LNCaP clone FGC (cell line): ENCODE measurements at places on chromosomes 16 and 17.

GRCh38 chr16:50351116-50351515, 17.7 kb downstream of the BRD7 start:
- no peak for DNase-seq

- DNase-seq, result no peak
These were observed 2.3 kb downstream of the TMC6 start for GRCh38 chr17:78125976-78126894.

GRCh38 chr17:79607940-79608623, 2.8 kb downstream of the RBFOX3 start:
- DNase-seq, result peak; percentile 13

DNA sequence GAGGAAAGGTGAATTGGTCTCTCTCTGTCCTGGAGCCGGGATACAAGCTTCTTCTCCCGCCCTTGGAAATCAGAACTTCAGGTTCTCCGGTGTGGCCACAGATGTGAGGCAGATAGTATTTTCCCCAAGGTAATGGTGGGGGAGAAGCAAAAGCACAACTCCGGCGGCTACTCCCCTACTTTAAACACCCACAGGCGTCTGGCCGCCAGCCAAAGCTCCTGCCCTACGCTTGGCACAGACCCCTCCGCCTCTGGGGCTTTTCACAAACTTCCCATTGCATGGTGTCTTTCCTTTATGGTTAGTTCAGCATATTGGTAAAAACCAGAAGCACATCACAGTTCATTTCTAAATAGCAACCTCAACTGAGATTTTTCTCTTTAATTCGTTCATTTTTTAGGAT, 39.4 kb upstream of the B4GALNT2 start:
- no peak for DNase-seq

DNA sequence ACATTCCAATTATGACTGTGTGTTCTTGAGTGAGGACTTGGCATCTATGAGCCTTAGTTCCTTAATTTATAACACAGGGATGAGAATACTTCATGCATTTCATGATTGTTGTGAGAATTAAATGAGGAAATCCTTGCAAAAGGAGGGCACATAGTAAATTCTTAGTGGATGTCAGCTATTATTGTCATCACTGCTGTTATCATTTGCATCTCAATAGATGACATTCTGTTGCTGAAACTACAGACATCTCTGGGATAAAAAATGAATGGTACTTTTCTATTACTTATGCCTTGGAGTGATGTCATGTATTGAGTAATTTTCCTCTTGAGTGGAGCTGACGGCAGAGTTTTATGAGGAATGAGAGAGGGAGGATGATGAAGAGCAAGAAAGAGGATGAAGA, 184.4 kb upstream of the CDH11 start:
- no peak for DNase-seq

- no peak for DNase-seq
These were observed at the start of gene PGS1 for GRCh38 chr17:78378225-78379130. TSS of gene PGS1 (plus strand) at chr17:78378649. CDS start at chr17:78378666, 17 bp downstream.

DNA sequence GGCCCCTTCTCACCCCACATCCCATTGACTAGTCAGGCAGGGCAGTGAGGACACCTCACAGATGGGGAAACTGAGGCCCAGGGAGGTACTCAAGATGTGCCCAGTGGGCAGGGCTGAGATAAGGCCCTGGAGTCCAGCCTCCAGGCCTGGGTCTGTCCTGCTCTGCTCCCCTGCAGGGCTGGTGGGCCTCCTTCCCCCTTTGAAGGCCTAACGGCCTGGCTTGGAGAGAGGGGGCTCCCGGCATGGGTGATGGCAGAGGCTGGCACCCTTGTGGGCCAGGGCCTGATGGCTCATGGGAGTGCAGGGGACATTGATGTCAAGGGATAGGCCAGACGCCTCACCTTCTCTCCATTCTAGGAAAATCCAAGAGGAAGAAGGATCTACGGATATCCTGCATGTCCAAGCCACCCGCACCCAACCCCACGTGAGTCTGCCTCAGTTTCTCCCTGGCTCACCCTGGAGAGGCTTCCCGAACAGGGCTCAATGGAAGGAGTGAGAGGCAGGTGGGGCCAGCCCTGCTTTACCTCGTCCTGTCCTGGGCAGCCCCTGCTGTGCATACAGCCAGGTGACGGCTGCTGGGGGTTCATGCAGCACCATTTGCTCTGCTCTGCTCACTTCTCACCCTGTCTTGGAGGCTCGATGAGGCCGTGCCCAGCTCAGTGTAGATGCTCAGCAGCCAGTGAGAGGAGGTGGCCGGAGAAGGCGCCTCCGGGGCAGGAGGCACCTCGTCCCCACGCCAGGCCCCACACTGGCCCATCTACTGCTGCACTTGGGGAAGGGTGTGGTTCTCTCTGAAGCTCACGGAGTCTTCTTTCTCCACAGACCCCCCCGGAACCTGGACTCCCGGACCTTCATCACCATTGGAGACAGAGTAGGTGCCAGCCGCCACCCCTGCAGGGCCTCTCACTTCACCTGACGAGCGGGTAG, 13.8 kb downstream of the MAP2K3 start:
- DNase-seq, result no peak

DNA sequence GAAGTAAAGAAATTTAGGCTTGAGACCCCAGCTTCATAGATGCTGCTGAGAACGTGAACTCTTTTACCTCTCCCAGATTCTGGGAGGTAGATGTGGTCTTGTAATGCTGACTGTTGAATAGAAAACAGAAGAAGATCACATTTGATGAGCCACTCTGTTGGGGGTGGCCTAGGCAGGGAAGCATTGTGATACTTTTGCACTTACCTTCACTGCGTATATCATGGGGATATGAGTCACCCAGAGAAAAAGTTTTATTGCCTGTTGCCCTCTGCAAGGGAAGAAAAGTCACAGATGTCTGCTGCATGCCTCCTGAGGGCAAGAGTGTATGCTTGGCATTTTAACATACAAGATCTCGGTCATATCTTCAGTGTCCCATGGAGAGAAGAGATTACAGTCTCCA, 365.4 kb downstream of the SNX29 start:
- DNase-seq, result no peak

DNA sequence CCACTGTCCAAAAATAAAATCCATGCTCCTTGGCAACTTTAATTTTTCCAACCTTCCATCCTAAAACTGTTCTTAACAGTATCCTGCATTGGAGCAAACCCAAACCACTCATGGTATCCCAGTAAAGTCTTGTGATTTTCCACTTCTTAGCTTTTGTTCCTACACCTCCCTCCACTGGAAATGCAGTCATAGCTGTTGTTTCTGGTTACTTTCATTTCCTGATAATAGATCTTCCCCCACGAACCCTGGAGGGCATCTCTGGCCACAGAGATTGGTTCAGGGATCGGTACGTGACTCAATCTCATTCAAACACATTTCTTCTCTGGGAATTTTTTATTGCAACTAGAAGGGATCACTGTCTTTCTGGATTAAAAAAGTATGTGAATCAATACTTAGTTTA, 276.0 kb downstream of the GRIN2A start:
- no peak for DNase-seq

- no peak for DNase-seq
These were observed 25.6 kb upstream of the CPPED1 start for GRCh38 chr16:12829096-12829888.

DNA sequence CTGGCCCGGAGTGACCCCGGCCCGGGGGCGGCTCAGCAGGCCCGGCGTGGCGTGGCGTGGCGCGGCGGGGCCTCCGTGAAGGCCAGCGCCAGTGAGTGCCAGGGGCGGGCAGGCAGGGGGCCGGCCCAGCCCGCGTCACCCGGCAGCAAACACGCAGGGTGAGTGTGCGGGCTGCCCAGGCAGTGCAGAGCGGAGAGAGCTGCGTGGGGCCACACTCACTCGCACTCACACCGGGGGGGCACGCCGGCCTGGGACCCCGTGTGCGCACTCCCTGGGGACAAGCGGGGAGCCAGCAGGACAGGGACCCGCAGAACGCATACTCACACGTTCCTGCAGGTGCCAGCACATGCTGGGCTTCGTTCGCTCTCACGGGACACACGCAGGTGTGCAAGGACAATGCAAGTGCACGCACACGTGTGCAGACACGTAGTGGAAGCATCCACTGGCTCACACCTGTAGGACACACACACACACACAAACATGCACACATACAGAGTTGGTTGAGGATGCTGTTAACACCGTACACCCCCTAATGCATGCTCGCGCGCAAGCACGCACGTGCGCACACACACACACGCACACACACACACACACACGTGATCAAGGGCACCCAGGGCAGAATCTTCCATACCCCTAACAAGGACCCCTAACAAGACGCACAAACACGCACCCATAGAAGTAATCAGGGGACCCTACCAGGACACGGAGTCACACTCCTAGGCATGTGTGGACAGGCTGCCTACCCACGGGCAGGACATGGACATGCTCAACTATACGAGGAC, 7.7 kb downstream of the USP6 start:
- DNase-seq, result no peak

DNA sequence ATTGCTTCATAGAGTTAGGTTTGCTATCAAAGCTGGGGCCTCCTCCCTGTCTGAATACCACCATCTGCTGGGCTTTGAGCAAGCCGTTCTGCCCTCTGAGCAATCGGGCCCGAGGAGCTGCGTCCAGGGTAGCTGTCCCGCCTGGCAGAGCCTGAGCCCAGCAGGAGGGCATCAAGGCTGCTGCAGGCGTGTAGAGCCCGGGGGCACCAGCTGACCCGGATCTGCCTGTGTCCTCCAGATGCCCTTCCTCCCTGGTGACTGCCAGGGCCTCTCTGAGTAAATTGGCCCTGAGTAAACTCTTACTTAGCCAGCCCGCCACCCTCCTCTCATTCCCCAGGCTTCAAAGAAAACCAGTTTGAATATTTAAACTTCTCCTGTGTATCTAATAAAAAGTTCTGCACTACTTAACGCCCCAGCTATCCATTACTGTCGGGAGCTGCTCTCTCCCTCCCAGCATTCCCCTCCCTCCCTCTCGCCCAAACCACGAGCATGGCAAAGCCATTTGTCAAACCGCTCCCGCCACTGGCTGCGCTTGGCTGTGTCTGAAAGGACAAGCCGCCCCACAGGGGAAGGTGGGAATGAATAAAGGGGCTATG, 16.4 kb downstream of the CDK5RAP3 start:
- DNase-seq, result peak; percentile 61

GRCh38 chr16:15775209-15775608, 81.6 kb downstream of the MYH11 start:
- peak; percentile 19 for DNase-seq

- DNase-seq, result no peak
These were observed 2.6 kb downstream of the CAMKK1 start for GRCh38 chr17:3890082-3890877.

GRCh38 chr17:21249920-21250703, 3.1 kb downstream of the NATD1 start:
- no peak for DNase-seq

DNA sequence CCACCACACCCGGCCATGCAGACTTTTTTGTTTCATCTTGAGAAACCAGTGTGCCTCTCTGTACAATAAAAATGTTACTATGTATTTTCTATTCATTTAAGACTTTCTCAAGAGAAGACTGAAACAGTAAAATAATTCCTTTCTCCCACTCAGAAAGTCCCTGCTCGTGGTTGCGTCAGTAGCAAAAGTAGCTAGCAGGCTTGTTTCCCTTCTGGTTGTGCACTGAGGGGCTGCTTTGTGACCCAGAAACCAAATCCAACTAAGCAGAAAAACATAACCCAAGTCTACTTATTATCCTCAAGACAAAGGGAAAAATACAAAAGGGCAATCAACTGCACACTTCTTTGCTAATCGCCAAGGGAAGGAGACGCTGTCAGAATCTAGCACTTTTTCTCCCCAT, 3.4 kb upstream of the PNPO start:
- no peak for DNase-seq

GRCh38 chr16:29807426-29808218, 1.3 kb downstream of the MAZ start:
- peak; percentile 86 for DNase-seq

- DNase-seq, result no peak
These were observed 168.6 kb downstream of the FTO start for GRCh38 chr16:53872248-53873221.

- no peak for DNase-seq
These were observed 220.6 kb upstream of the ZFHX3 start for GRCh38 chr16:73268366-73268993.

DNA sequence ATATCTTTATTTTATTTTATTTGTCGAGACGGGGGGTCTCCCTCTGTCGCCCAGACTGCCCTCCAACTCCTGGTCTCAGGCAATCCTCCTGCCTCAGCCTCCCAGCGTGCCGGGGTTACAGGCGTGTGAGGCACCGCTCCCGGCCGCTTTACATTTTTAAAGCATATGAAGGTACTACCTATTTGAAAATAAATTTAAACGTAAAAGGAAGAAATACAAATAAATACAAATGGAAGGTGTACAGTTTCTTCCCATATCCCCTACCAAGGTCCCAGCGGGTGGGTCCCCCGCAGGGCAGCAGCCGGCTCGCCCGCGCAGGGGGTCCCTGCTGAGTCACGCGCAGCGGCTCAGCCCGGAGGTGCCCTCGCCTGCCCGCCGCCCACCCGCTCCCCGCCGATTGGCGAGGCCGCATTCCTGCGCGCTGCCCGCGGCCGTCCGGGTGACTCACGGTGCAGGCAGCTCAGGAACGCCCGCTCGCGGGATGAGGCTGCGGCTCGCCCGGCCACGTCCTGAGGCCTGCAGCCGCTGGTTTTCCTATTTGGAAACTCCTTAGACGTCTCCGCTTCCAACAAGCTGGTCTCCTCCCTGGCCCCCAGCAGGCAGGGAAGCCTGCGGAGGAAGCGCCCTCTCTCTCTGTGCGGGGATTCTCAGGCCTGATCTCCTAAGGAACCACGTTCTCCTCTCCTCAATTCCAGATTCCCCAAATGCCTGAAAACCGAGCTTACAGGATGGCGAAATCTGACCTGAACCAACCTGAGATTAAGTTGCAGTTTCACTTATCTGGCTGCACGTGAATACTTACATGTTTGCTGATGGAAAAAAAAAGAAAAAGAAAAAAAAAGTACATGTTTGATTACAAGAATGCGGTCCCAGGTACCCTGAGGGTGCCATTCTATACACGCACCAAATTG, 54.8 kb upstream of the MAP3K14 start:
- no peak for DNase-seq

DNA sequence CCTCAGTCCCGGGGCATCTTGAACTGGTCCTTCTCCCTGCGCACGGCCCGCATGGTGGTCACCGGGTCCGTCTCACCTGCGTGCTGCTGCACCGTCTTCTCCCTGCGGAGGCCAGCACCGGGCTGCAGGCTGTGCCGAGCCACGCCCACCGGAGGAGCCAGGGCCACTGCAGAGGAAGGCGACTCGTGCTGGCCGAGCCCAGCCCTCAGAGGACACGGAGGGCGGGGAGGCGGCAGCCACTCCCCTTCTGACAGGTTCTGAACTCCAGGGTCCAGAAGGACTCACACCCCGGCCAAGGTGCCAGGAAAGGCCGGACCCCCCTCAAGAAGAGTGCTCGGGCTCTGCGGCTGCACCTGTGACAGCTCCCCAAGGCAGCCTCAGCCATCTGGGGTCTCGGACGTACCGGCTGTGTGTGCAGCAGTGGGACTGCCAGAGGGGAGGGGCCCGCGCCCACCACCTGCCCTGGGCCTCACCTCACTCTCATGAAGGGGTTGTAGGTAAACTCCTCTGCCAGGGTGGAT, 15.8 kb upstream of the IGFALS start:
- DNase-seq, result no peak

- DNase-seq, result no peak
These were observed 2.1 kb downstream of the NDUFAF8 start for GRCh38 chr17:81241203-81241602.
